Activated CD4-positive, alpha-beta T cell treated with anti-CD3 and anti-CD28 coated beads for 36 hours (primary cell): ENCODE measurements at places on chromosomes 16 and 17. TPM values are rescaled to one million over a fixed set of nuclear protein-coding genes. Genes with fewer than 3 reads are reported as not detected.

GP1BA gene
- total RNA-seq, result not detected

GRCh38 chr16:17817260-17817659 lies 346.5 kb upstream of the XYLT1 start:
- no peak overlapping the region for H3K4me3 ChIP-seq
- H3K4me1 ChIP-seq, result no peaks in the 10 kb centered on the region
- no peak overlapping the region for H3K27ac ChIP-seq
- no peaks in the 10 kb centered on the region for H3K36me3 ChIP-seq
- DNase-seq, result no peak

DNA sequence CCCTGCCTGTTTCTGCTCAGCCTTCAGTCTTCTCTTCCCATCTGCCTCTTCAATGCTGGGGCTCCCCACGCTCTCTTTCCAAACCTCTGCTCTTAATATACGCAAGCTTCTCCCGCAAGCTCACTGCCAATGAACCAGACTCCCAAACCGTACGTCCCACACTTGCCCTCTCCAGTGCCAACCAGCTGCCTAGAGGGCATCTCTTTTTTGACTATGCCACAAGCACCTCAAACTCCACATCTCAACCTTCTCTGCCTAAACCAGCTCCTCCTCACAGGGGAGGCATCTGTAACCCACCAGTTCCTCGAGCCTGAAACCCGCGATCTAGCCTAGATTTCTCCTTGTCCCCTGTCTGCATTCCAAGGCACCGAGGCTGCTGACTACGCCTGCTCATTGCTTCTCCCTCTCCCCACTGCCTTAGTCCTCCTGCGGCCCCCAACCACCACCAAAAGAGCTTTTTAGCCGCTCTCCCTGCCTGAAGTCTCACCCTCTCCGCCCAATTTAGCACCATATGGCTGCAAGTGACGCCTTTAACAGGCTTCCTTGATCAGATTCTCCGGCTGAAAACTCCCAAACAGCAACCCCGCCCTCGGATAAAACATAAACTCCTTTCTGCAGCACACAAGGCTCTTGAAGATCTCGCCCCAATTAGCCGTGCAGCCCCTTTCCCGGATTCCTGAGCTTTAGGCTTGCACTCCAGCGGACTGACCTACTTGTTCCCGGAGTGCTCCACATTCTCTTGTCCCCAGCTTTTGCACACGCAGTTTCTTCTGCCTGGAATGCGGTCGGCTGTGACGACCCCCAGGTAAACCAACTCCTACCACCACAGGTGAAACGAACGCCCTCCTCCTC lies 1.5 kb downstream of the GGA2 start:
- peak overlapping the region; percentile 68 for H3K27ac ChIP-seq
- no peaks in the 10 kb centered on the region for H3K27me3 ChIP-seq
- DNase-seq, result no peak

WNT3 gene
- 0.09 TPM for total RNA-seq

GRCh38 chr17:13917634-13918033 lies 151.7 kb upstream of the COX10 start:
- no peak overlapping the region for H3K27ac ChIP-seq
- no peaks in the 10 kb centered on the region for H3K36me3 ChIP-seq
- DNase-seq, result no peak
- no peaks in the 10 kb centered on the region for H3K4me1 ChIP-seq

DNA sequence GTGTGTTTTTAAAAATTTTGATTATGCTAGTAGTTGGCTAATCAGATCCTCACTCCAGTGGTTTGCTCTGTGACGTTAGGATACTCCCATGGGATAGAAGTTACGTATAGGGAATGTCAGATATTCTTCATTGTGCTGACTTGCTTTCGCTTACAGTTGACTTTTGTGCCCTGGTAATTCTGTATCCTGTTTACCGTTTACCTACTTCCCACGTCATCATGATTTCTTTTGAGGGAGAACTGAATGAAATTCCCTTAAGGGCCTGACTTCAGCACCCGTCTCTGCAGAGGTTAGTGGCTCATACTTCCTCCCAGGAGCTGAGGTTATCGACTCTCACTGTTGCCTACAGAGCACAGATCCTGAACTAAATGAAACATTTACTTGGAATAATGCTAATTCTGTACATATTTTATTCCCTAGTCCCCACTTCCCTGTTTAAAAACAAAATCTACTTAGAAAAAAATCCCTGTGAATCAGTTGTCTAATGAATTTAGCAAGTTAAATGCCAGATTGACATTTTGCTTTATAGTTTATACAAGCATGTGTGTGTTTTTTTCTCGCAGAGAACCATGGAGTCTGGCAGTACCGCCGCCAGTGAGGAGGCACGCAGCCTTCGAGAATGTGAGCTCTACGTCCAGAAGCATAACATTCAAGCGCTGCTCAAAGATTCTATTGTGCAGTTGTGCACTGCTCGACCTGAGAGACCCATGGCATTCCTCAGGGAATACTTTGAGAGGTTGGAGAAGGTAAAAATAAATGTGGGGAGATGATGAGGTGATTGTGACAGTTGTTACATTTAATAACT lies 2.8 kb downstream of the PRKAR1A start:
- H3K4me1 ChIP-seq, result peaks cover 54% of the 10 kb centered on the region
- no peaks in the 10 kb centered on the region for H3K27me3 ChIP-seq
- H3K27ac ChIP-seq, result no peak overlapping the region

GRCh38 chr16:65675161-65675560 lies 553.3 kb upstream of the CDH11 start:
- no peak overlapping the region for H3K4me3 ChIP-seq
- H3K27ac ChIP-seq, result no peak overlapping the region
- no peaks in the 10 kb centered on the region for H3K36me3 ChIP-seq
- DNase-seq, result no peak

DNA sequence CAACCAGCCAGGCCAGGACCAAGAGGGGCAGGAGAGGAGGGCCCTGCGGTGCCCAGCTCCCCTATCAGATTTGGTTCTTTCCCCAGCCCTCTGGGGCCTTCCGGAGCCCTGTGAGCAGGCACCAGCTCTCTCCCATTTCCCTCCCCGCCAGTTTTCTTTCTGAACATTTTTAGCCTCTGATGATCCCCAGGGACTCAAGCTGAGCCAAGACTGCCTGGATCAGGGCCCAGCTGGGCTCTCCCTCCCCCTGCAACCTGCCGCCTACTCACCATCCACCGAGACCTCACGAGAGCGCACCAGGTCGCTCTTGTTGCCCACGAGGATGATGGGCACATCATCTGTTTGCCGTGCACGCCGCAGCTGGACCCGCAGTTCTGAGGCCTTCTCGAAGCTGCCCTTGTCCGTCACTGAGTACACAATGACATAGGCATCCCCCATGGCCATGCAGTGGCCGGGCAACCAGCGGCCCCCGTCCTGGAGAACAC lies 2.0 kb downstream of the RRAD start:
- H3K36me3 ChIP-seq, result no peaks in the 10 kb centered on the region
- no peak overlapping the region for H3K27ac ChIP-seq
- no peak overlapping the region for H3K4me3 ChIP-seq
- peaks cover 7% of the 10 kb centered on the region for H3K4me1 ChIP-seq
- no peak for DNase-seq

DNA sequence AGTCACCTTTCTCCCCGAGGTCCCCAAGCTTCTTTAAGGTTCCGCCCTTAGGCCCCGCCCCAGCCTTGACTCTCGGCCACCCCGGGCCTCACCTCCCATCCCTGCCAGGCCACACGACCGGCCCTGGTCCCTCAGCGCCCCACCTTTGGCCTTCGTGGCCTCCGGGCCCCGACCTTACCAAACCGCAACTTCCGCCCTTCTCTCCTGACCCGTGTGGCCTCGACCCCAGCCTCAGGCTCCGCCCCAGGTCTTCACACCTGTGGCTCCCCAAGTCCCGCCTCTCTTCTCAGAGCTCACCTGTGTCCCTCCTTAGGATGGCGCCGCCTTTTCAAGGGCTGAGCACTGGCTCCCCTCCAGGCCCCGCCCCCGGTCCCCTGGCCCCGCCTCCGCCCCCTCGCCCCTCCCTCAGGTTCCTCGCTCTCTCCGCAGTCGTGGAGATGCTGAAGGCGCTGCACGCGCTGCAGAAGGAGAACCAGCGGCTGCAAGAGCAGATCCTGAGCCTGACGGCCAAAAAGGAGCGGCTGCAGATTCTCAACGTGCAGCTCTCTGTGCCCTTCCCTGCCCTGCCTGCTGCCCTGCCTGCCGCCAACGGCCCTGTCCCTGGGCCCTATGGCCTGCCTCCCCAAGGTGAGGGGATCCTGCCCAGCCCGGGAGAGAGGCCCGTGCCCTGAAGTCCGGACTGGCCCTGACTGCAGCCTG lies 10.0 kb upstream of the CISD3 start:
- peaks cover 56% of the 10 kb centered on the region for H3K36me3 ChIP-seq
- H3K27ac ChIP-seq, result no peak overlapping the region
- H3K4me3 ChIP-seq, result no peak overlapping the region

GRCh38 chr16:73028721-73029361 lies 19.1 kb downstream of the ZFHX3 start:
- H3K36me3 ChIP-seq, result no peaks in the 10 kb centered on the region
- no peak overlapping the region for H3K27ac ChIP-seq
- H3K4me1 ChIP-seq, result no peaks in the 10 kb centered on the region
- no peak for DNase-seq
- H3K27me3 ChIP-seq, result peaks cover 10% of the 10 kb centered on the region
- H3K4me3 ChIP-seq, result no peak overlapping the region

- H3K4me1 ChIP-seq, result peaks cover 20% of the 10 kb centered on the region
- peak overlapping the region; percentile 95 for H3K27ac ChIP-seq
- peak; percentile 76 for DNase-seq
- H3K4me3 ChIP-seq, result peak overlapping the region; percentile 97
Observed at GRCh38 chr17:41687828-41688640, 651 bp upstream of the EIF1 start.
